GM23248 (cell line): ENCODE measurements at places on chromosomes 2 and 18. TPM values are rescaled to one million over a fixed set of nuclear protein-coding genes. Genes with fewer than 3 reads are reported as not detected.

- no peak overlapping the region for H3K4me3 ChIP-seq
- H3K27ac ChIP-seq: no peak overlapping the region
- no peaks in the 10 kb centered on the region for H3K27me3 ChIP-seq
- DNase-seq: peak; percentile 52
- no peaks in the 10 kb centered on the region for H3K36me3 ChIP-seq
- H3K4me1 ChIP-seq: no peaks in the 10 kb centered on the region
Measured at GRCh38 chr2:191521608-191522208, 156.2 kb upstream of the NABP1 start.

DNA sequence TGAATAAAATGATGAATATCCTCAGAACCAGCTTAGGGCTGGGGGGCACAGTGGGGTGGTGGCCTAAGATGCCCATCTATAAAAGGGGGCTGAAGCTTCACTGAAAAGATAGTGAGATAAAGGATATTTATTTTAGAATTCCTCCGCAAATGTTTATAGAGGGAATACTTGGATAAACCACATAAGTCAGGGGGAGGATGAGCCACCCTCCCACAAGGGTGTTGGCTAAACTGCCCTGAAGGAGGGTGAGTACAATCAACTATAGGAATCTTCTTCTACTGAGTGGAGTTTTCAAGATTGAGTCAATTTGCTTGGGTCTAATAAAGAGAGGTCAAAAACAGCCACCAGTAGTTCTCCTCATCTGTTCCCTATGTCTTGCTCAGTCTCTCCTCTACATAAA lies 114.5 kb upstream of the TANK start:
- no peaks in the 10 kb centered on the region for H3K27me3 ChIP-seq
- H3K4me3 ChIP-seq: no peak overlapping the region
- peaks cover 22% of the 10 kb centered on the region for H3K4me1 ChIP-seq
- no peaks in the 10 kb centered on the region for H3K36me3 ChIP-seq

- no peak overlapping the region for H3K27ac ChIP-seq
- no peaks in the 10 kb centered on the region for H3K36me3 ChIP-seq
- H3K27me3 ChIP-seq: no peaks in the 10 kb centered on the region
- DNase-seq: no peak
- H3K4me1 ChIP-seq: peaks cover 17% of the 10 kb centered on the region
- H3K4me3 ChIP-seq: no peak overlapping the region
Measured at GRCh38 chr2:43718530-43719124, 42.4 kb upstream of the C1GALT1C1L start.

DNA sequence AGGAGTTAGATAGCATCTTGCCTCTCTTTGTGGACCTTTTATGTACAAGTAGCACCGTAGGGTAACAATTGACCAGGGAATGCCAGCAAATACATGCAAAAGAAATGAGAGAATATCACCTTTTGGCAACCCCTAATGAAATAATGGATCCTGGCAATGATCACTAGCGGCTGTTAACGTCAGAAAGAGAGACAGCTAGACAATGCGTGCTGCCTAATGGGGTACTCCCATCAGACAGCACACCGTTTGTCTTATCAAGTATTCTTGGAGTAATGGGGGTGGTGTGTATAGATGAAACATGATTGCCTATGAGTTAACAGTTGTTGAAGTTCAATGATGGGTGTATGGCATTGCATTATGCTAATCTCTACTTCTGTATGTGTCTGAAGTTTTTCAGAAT lies 1.6 kb downstream of the ELAC1 start:
- peaks cover 20% of the 10 kb centered on the region for H3K4me1 ChIP-seq

- H3K27me3 ChIP-seq: no peaks in the 10 kb centered on the region
- no peaks in the 10 kb centered on the region for H3K36me3 ChIP-seq
- H3K4me3 ChIP-seq: peak overlapping the region; percentile 39
- DNase-seq: peak; percentile 29
- no peak overlapping the region for H3K27ac ChIP-seq
- H3K4me1 ChIP-seq: no peaks in the 10 kb centered on the region
Measured at GRCh38 chr2:11420190-11420589, 45.8 kb downstream of the E2F6 start.

DNA sequence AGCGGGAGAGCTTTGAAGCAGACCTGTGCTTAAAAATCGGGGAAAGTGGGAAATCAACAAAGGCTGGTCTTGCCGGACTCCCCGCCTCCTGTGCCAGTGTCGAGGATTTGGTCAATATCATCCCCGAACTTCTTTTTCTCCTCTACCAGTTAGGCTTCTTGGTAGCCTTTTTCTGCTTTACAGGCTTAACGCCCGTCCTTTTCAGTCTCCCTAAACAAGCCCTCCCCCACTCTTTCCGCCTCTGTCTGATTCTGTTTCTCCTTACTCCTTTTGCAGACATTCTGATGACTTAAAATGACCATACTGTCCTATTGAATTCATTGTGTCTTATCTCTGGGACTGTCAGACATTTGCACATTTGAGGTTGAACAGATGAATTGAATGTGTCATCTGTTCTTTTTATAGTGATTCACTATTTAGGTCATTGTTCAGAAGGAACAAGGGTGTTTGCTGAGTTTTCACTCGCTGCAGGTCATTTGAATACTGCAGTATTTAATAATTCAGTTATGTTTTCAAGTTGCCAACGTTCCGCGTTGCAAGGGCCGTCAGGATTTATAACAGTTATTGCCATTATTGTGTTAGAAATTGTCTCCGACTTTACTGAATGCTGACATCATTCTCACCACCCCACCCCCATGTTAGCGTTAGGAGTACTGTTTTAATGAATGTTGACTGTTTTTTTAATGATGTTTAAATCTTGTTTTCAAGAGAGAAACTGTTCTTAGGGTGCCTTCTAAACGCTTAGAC lies 1.1 kb downstream of the ITGAV start:
- H3K4me1 ChIP-seq: peaks cover 27% of the 10 kb centered on the region
- DNase-seq: peak; percentile 72
- H3K36me3 ChIP-seq: no peaks in the 10 kb centered on the region
- H3K27ac ChIP-seq: peak overlapping the region; percentile 78
- peak overlapping the region; percentile 92 for H3K4me3 ChIP-seq
- H3K27me3 ChIP-seq: no peaks in the 10 kb centered on the region

GRCh38 chr18:58865701-58866065 lies 1.0 kb downstream of the ZNF532 start:
- no peaks in the 10 kb centered on the region for H3K27me3 ChIP-seq
- peaks cover 16% of the 10 kb centered on the region for H3K36me3 ChIP-seq
- DNase-seq: peak; percentile 54

GRCh38 chr2:200177971-200178911 lies 128.3 kb upstream of the SPATS2L start:
- peak; percentile 49 for DNase-seq
- H3K36me3 ChIP-seq: no peaks in the 10 kb centered on the region
- no peak overlapping the region for H3K4me3 ChIP-seq
- H3K4me1 ChIP-seq: peaks cover 6% of the 10 kb centered on the region; the same call in 1 of the 2 replicates
- H3K27ac ChIP-seq: no peak overlapping the region

The PSMA8 gene
- total RNA-seq: not detected in 2 replicates

The CXCR1 gene
- total RNA-seq: not detected in 2 replicates
